NCI-H2081 treated with DMSO at 0.1 percent for 48 hours (cell line): ENCODE measurements at places on chromosomes 6 and 20.

DNA sequence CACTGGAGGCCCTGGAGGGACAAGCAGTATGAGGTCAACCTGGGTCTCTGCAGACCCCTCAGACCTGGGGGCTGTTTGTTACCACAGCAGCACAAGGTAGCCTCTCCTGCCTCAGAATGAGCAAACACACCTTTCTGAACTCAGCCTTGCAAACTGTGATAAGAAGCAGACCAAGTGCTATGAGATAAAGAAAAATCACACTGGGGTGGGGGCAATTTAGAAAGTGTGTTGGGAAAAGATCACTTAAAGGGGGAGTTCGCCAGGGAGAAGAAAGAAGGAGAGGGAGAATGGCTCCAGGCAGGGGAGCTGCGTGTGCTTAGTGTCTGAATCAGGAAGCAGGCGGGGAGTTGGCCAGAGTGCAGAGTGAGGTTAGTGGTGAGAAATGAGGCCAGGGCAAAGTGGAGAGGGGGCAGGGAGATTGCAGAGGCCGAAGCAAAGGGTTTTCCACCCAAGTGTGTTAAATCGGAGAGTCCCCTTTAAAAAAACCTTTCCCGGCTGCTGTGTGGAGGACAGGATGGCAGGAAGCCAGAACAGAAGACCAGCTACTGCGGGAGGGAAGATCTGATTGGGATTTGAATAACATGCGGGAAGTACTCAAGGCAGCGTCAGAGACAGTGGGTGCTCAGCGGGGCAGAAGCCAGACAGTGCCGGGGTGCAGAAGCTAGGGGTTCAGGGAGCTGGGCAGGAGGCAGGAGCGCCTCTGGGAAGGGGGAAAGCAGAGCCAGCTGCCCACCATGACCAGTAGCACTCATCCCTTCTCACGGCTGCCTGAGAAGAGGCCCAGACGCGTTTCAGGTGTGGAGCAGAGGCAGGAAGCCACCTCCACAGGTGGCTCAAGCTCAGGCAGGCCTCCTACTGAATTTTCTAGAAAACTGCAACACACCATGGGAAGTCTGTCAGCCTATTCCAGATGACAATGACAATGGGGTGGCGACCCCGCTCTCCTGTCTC lies 9.0 kb downstream of the ADA start:
- peak; percentile 51 for DNase-seq

DNA sequence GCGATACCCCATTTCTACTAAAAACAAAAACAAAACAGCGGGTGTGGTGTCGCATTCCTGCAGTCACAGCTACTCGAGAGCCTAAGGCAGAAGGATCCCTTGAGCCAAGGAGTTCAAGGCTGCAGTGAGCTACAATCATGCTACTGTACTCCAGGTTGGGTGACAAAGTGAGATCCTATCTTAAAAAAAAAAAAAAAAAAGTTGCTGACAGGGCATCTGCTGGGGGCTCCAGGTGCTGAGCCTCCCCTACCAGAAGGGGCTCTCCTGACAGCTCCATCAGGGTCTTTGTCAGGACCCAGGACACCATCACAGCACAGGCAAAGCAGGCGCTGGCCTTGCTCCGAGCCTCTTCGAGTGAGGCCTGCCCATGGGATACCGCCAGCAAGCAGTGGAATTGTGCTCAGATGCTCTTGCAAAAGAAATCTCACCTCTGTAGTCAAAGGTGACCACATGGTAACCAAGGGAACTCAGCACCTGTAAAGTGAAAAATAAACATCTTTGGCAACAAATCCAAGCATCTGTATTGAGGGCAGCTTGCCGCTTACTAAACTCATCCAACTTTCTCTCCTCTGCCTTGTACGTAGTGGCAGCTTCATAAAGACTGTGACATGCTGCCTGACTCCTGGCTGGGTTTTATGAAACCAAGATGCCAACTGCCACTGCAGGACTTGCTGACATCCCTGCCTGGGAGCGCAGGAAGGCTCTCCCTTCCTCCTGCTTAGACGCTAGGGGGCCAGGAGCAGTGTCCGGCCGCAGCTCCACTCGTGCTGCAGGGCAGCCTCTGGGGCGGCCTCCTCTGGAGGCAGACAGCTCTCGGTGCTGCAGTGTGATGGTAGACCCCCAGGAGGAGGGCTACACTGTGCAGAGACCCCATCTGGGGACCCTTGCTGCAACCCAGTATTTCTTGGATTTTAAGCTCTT lies 66.9 kb downstream of the PYGB start:
- DNase-seq = no peak

DNA sequence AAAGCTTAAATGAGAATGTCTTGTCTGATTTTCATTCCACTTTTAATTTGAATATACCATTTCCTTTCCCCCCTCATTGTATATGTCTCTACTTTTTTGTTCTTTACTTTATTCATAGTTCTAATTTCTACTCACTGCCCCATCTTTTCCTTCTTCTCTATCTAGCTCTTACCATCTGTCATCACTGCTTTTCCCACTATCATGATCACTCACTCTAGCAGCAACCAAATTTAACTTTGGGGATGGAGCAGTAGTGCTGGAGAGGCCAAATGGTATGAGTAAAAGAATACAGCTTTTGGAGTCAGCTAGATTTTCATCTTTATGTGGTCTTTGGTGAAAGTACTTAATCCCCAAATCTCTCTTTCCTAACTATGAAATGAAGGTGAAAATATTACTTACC lies 25.5 kb downstream of the QKI start:
- no peak for DNase-seq

GRCh38 chr20:50482396-50482981 lies 27.7 kb upstream of the PTPN1 start:
- no peak for DNase-seq

DNA sequence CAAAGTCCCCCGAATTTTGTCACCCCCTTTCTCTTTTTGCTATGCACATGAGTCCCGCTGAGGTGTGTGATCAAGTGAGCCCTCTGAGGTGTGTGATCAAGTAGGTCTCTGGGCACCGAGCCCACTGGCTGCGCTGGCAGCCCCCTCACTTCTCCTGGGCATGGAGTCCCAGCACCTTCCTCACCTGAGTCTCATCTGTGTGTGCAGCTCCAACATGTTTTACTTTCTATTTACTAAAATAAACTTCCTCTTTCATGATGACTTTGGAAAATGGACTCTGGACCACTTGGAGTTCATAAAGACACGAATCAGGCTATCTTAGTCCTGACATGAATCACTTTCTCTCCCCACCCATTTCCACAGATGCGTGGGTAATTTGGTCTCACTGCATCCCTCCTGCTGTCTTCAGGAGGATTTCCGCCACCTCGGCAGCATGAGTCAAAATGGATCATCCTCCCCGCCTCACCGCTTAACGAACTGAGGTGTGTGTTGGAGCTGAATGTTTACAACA lies 39.8 kb downstream of the PRDM1 start:
- no peak for DNase-seq

DNA sequence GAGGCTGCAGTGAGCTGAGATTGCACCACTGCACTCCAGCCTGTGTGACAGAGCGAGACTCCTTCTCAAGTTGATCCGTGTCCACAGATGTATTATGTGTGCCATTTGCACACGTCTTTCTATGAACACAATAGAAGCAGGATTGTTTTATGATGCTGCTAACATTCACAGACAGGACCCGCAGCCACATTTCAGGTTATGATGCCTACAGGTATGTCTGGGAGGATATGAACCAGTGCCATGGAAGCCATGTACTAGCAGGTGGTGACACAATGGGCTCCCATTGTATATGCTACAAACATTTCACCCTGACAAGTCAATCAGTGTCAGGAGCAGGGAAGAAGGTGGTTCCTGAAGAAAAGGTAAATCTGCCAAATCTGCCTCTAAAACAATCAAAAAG lies 4.3 kb downstream of the TRAM2 start:
- no peak for DNase-seq

GRCh38 chr6:5730585-5731263 lies 276.0 kb downstream of the NRN1 start:
- no peak for DNase-seq

- no peak for DNase-seq
These were observed 47.4 kb downstream of the MAP7 start for GRCh38 chr6:136502786-136503185.

DNA sequence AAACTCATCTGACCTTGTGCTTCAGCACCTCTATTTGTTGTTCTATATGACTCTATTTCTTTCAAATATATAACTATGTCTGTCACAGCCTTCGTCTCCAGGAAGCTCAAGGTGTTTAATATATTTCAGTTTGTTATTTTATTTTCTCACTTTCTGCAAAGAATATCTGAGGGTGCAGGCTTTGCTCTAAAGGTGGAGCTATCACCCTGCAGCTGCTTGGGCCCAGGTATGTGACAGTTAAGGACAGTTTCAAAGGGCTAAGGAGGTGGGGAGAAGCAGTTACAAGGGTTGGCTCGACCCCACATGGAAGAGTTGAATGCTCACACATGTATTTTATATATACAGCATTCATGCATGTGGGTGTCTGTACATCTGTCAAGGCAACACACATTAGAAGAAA lies 405.6 kb downstream of the BTBD9 start:
- no peak for DNase-seq

DNA sequence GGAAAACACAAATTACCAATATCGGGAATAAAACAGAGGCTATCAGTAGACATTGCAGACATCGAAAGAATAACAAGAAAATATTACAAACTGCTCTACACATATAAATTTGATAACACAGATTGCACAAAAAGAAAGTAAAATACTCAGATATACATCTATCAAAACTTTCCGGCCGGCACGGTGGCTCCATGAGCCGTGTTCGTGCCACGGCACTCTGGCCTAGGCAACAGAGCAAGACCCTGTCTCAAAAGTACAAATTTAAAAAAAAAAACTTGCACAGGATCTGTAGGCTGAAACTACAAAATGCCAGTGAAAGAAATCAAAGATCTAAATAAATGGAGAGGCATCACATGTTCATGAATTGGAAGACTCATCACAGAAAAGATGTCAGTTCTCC lies 49.4 kb downstream of the SNX5 start:
- no peak for DNase-seq

GRCh38 chr20:64003960-64004725 lies 23.2 kb downstream of the PRPF6 start:
- DNase-seq = no peak

DNA sequence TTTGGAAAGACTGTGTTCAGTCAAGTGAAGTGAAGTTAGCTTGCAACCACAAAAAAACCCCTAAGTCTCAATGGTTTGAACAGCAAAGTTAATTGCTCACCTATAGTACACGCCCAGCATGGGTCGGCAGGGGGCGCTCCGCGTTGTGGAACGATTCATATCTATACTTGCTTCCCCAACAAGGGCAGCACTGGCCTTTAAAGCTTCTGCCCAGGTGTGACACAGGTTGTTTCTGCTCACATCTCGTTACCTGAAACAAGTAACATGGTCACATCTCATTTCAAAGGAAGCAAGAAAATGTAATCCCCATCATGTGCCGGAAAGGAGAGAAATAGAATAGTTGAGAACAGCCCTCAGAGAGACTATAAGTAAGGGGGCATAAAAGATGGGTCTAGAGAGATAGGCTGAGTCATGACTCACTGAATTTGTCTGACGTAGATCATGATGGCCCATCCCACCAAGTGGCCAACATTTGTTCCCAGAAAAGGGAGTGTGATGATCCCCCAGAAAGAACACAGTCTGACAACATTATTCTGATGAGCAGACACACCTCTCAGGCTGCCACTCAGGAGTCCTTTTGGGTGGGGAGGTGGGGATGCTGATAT lies 29.0 kb downstream of the HNF4A start:
- DNase-seq = peak; percentile 9

GRCh38 chr6:122264557-122264956 lies 134.9 kb upstream of the HSF2 start:
- no peak for DNase-seq

GRCh38 chr6:105595829-105596228 lies 192.9 kb upstream of the PREP start:
- no peak for DNase-seq
